ENCODE measurements at places on chromosomes 7 and 10. TPM values are rescaled to one million over a fixed set of nuclear protein-coding genes. Genes with fewer than 3 reads are reported as not detected.

GRCh38 chr10:94194256-94194655 lies 168.5 kb downstream of the NOC3L start:
- H3K4me1 ChIP-seq, result no peaks in the 10 kb centered on the region
- no peak overlapping the region for H3K4me3 ChIP-seq
- no peak overlapping the region for H3K27ac ChIP-seq

DNA sequence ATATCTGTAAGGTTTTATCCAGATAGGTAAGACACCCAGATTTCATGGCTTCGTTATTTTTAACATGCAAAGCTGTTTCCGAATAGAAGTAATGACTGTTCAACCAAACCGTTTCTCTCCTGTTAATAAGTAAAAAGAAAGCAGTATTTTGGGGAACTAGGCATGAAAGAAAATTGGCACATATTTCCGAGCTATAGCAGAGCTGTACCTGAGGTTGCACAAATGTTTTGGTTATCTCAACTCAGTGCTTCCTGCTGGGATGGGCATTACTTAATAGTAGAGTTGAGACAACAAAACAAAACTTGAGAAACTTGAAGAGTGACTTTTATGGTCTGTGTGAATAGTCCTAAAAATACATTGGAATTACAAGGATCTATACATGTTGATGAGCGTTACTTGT lies 564.3 kb upstream of the SORCS1 start:
- no peaks in the 10 kb centered on the region for H3K4me1 ChIP-seq
- H3K27me3 ChIP-seq, result no peaks in the 10 kb centered on the region
- no peaks in the 10 kb centered on the region for H3K36me3 ChIP-seq
- DNase-seq, result no peak
- no peak overlapping the region for H3K27ac ChIP-seq

DNA sequence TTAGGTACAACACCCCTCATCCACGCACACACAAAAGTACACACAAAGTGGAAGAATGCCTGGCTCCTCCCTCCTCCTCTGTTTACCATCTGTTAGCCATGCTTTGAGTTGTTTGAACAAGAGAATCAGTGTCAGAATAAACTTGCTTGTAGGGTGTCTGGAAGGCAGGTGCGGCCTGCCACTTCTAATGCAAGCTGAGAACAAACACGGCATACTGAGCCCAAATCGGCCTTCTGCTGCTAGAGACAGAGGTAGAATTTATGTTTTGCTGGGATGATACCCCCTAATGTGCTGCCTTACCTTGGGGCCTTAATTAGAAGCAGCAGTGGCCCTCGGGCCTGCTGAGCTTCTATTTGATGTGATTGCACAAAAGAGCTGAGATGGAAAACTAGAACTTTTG lies 24.9 kb upstream of the FAM180A start:
- no peaks in the 10 kb centered on the region for H3K27me3 ChIP-seq
- no peak for DNase-seq
- H3K4me3 ChIP-seq, result no peak overlapping the region
- no peak overlapping the region for H3K27ac ChIP-seq

The LRCH4 gene
- 317 TPM for total RNA-seq

The TEX47 gene
- total RNA-seq, result not detected

The CHAT gene
- not detected for total RNA-seq

Data from CD4-positive, alpha-beta T cell (primary cell).